Breast epithelium (tissue), 4 donors: ENCODE measurements at places on chromosomes 7 and 10. TPM values are rescaled to one million over a fixed set of nuclear protein-coding genes. Genes with fewer than 3 reads are reported as not detected.

GRCh38 chr7:98174334-98175259 lies 36.6 kb upstream of the BHLHA15 start:
- no peaks in the 10 kb centered on the region for H3K36me3 ChIP-seq

The TEX36 gene
- not detected for total RNA-seq

- DNase-seq, result no peak
- H3K27me3 ChIP-seq, result no peaks in the 10 kb centered on the region
- no peaks in the 10 kb centered on the region for H3K4me1 ChIP-seq
- H3K36me3 ChIP-seq, result no peaks in the 10 kb centered on the region
- H3K4me3 ChIP-seq, result no peak overlapping the region
Observed at GRCh38 chr10:62116896-62117295, 151.7 kb downstream of the RTKN2 start.

GRCh38 chr7:68406480-68406879 lies 1191.8 kb upstream of the AUTS2 start:
- H3K27ac ChIP-seq, result no peak overlapping the region
- no peak for DNase-seq
- H3K36me3 ChIP-seq, result no peaks in the 10 kb centered on the region
- H3K27me3 ChIP-seq, result no peaks in the 10 kb centered on the region
- no peaks in the 10 kb centered on the region for H3K4me1 ChIP-seq

DNA sequence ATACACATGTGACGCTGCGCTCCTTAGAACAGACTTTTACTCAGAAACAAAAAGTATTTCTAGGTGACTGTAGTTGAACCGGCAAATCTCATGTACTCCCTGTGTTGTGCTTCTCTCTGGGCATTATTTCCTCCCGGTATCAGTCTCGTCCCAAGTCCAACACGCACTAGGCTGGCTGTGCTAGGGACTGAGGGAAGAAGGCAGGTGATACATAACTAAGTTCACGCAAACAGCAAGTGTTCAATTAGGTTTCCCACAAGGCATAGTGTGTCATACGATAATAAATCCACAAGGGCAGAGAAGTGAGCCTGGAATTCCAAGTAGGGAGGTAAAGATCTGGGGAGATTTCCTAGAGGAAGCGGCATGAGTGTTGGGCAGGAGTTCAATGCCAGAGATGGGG lies 20.4 kb downstream of the FAM53B start:
- peak; percentile 34 for DNase-seq
- H3K4me1 ChIP-seq, result no peaks in the 10 kb centered on the region
- H3K27me3 ChIP-seq, result no peaks in the 10 kb centered on the region
- H3K4me3 ChIP-seq, result no peak overlapping the region
- no peaks in the 10 kb centered on the region for H3K36me3 ChIP-seq

- H3K4me1 ChIP-seq, result no peaks in the 10 kb centered on the region
- H3K27me3 ChIP-seq, result peaks cover 5% of the 10 kb centered on the region
- no peaks in the 10 kb centered on the region for H3K36me3 ChIP-seq
- no peak for DNase-seq
- H3K4me3 ChIP-seq, result no peak overlapping the region
Observed at GRCh38 chr7:128164061-128164954, 76.8 kb upstream of the LEP start.

GRCh38 chr10:108208732-108209131 lies 1044.2 kb upstream of the SORCS1 start:
- no peak for DNase-seq
- H3K4me3 ChIP-seq, result no peak overlapping the region
- H3K27me3 ChIP-seq, result no peaks in the 10 kb centered on the region
- H3K36me3 ChIP-seq, result no peaks in the 10 kb centered on the region
- H3K4me1 ChIP-seq, result no peaks in the 10 kb centered on the region
- no peak overlapping the region for H3K27ac ChIP-seq

- H3K27ac ChIP-seq, result no peak overlapping the region
- DNase-seq, result no peak
- no peak overlapping the region for H3K4me3 ChIP-seq
- no peaks in the 10 kb centered on the region for H3K27me3 ChIP-seq
Observed at GRCh38 chr10:56139405-56139804, 221.7 kb downstream of the ZWINT start.

DNA sequence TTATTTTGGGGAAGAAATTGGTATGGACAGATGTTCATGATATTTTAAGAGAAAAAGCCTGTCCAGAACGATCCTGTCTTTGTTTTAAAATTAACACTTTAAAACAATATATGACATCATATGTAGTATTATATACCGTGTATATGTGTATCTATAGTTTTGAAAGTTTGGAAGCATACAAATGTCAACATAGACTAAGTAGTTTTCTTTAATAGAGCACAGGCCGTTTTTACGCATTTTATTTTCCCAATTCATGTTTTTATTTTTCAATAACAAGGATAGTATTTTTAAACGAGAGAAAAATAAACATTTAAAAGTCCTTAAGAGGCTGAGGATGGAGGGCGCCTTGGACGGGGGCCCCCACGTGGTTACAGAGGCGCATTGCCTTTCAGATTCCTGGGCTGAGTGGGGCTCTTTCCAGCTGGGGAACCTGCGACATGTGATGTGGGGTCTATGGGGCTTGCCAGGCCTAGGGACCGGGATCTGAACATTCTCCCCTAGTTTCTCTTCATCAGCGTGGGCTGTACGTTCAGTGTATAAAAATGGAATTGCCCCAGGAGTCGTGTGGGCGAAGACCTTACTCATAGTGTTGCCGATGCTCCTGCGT lies 127.8 kb upstream of the ZNF746 start:
- no peaks in the 10 kb centered on the region for H3K27me3 ChIP-seq
- H3K36me3 ChIP-seq, result no peaks in the 10 kb centered on the region
- peak; percentile 39 for DNase-seq
- peak overlapping the region; percentile 90 for H3K27ac ChIP-seq
- peaks cover 7% of the 10 kb centered on the region for H3K4me1 ChIP-seq

The TPK1 gene
- total RNA-seq, result 9.8 TPM

DNA sequence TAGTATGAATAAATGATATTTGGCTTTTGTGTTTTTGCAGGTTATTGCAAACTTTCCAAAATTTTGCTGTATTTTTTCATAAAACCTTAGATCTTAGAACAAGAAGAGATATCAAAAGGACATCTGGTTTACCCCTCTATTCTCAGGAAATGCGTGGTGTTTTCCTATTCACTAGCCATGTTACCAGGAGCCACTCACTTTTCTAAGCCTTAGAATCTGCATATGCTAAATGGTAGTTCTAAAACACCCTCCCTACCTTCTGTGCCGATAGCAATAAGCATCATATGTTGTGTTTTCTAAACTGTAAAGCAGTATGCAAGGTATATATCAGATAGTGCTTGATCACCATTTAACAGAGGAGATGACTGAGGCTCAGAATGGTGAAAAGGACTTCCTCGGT lies 715.0 kb upstream of the CELF2 start:
- H3K4me3 ChIP-seq, result no peak overlapping the region
- H3K27me3 ChIP-seq, result no peaks in the 10 kb centered on the region
- no peak for DNase-seq
- H3K27ac ChIP-seq, result no peak overlapping the region
- no peaks in the 10 kb centered on the region for H3K4me1 ChIP-seq

The GPR26 gene
- not detected for total RNA-seq

The NME8 gene
- total RNA-seq, result not detected

GRCh38 chr7:136657482-136657921 lies 210.9 kb upstream of the CHRM2 start:
- no peak overlapping the region for H3K4me3 ChIP-seq
- H3K27me3 ChIP-seq, result no peaks in the 10 kb centered on the region
- H3K4me1 ChIP-seq, result no peaks in the 10 kb centered on the region
- DNase-seq, result no peak
- no peak overlapping the region for H3K27ac ChIP-seq
- H3K36me3 ChIP-seq, result no peaks in the 10 kb centered on the region

GRCh38 chr7:106064771-106065574 lies 47.1 kb downstream of the SYPL1 start:
- no peaks in the 10 kb centered on the region for H3K36me3 ChIP-seq
- no peaks in the 10 kb centered on the region for H3K27me3 ChIP-seq
- peak; percentile 91 for DNase-seq

The DENND10 gene
- 33.8 TPM for total RNA-seq

DNA sequence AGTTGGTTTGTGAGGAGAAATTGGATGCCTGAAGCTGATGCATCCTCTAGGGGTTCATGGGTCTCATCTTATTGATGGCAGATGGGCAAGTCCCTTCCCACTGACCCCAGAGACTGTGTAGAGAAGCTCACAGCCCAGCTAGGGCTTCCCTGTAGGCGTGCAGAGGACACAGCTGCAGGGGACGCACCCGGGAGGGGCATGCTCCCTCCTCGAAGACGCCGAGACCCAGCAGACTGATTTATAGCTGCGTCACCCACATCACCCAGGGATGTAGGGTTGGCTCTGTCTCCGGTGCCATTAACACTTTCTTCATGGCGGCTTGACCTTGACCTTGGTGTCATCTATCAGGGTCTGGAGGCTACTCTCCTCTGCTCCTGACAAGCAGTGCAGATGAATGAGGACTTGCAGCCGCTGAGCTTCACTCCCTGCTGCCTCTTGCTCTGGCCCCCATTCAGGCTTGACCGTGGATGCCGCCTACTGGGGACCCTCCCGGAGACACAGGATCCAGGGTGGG lies 549.7 kb downstream of the TCERG1L start:
- H3K27ac ChIP-seq, result no peak overlapping the region
- no peaks in the 10 kb centered on the region for H3K36me3 ChIP-seq
- no peak for DNase-seq

DNA sequence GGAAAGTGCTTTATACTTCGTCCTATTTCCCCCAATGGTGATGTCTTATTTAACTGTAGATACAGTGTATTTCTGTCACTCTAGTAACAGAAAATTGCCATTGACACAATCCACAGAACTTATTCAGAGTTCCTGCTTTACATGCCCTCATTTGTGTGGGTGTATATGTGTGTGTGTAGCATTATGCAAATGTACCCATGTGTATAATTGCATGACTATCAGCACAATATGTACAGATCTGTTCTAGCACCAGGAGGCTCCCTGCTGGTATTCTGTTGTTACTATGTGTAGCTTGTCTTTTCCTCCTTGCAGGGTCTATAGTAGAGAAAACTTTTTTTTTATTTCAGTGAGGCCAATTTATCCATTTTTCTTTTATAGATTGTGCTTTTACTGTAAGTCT lies 16.5 kb downstream of the CYP3A43 start:
- no peak for DNase-seq
- H3K27ac ChIP-seq, result no peak overlapping the region
- H3K4me1 ChIP-seq, result no peaks in the 10 kb centered on the region
- no peaks in the 10 kb centered on the region for H3K27me3 ChIP-seq

- peak overlapping the region; percentile 15 for H3K4me3 ChIP-seq
- no peak overlapping the region for H3K27ac ChIP-seq
- no peak for DNase-seq
- no peaks in the 10 kb centered on the region for H3K27me3 ChIP-seq
Observed at GRCh38 chr10:118272149-118272721, 69.9 kb downstream of the FAM204A start.

The CAV2 gene
- 63.3 TPM for total RNA-seq

DNA sequence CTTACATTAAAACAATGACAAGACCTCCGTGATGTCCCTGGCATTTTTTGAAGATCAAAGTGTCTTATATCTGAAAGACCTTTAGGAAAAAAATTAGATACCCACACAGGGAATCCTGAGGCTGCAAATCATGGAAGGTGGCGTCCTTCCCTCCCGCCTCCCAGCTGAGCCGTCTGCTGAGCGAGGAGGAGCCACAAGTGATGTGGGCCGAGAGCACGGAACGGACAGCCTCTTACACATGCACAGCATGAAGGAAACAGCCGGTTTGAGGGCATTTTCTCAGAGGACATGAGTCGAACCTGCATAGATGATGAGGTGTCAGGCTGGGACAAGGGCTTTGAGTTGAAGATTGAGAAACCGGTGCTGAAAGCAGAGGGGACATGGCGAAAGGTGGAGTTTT lies 163.3 kb downstream of the ADARB2 start:
- H3K27ac ChIP-seq, result no peak overlapping the region
- H3K4me3 ChIP-seq, result no peak overlapping the region
- no peak for DNase-seq
- H3K27me3 ChIP-seq, result no peaks in the 10 kb centered on the region
